ENCODE measurements at places on chromosomes 11 and 22.

- DNase-seq: no peak
Measured at GRCh38 chr11:104657083-104657482, 241.2 kb downstream of the CASP12 start.

DNA sequence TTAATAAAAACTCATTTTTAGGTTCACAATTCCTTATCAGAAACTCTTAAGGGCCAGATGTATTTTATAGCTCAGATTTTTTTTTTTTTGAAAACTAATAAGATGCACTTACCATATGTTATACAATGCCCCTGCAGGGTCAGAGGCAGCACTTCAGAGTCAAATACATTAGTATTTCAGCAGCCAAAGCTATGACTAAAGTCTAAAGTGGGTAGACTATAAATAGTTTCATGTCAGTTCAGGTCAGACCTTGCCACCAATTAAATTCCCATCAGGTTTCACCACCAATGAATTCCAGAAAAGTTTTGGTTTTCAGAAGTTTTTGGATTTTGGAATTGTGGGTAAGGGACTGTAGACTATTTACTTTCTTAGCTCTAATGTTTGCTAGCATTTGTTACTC, 75.9 kb downstream of the FAM83F start:
- DNase-seq: no peak

DNA sequence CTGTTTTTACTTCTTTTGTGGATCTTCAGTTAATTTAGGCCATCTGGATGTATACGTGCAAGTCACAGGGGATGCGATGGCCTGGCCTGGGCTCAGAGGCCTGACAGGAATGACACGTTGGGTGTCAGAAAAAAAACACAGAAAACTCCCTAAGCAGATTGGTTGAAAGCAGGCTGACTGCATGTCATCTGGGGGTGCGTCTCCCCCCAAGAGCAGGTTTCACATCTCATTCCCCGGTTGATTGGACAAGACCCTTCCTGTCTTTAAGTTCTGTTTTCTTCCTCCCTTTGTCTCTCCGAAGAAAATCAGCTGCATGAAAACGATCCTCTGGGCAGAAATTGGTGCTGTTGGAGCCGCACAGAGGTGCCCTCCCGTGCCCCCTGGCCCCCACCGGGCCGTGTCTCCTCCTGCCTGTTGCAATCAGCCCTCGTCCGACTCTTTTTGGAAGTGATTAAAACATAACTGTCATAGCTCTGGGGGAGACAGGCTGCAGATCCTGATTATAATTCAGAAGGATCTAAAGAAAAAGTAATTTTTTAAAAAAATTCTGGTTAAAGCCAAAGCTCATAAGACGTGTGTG, 71.8 kb upstream of the PARVG start:
- no peak for DNase-seq

DNA sequence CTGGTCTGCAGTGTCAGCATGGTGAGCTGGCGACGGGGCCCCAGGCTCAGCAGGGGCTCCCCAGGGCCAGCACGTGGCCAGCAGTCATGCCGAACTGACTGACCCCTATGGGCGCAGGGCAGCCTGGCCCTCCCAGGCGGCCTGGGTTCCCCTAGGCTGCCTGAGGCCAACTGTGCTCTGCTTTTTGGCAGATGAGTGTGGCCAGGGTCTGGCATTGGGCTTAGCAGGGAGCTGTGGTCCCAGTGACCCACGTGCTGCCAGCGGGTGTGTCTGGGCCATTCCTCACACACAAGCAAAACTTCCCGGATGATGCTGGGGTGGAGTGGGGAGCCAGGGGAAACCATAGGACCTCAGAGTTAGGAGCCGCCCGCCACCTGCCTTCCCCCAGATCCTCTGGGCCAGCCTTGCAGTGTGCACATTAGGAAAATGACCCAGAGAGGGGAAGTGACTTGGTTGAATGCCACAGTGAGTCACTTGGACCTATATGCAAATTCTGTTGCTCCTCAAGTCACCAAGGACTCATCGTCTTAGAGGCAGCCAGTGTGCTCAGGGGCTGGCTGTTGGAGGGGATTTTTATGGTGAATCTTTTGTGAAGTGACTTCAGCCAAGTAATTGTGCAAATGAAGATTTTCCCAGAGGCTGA, 6.5 kb downstream of the ADORA2A start:
- no peak for DNase-seq

GRCh38 chr22:45516163-45516562, 13.5 kb downstream of the FBLN1 start:
- no peak for DNase-seq

GRCh38 chr22:36136475-36136874, 24.1 kb downstream of the APOL3 start:
- DNase-seq: no peak

DNA sequence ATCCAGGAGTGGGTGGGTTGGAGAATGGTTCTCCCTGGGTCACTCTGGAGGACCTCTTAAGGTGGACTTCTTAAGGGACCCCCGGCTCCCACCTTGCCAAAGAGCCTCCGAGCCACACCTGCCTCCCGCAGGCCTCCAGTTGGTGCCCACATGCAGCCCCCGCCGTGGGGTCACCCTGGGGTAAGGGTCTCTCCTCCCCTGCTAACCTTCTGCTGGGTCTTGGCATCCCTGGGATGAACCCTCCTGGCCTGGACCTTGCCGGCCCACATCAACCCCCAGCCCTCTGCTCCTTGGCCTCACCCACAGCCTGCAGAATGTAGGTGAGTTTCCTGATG, 12.5 kb upstream of the MUC6 start:
- DNase-seq: no peak

DNA sequence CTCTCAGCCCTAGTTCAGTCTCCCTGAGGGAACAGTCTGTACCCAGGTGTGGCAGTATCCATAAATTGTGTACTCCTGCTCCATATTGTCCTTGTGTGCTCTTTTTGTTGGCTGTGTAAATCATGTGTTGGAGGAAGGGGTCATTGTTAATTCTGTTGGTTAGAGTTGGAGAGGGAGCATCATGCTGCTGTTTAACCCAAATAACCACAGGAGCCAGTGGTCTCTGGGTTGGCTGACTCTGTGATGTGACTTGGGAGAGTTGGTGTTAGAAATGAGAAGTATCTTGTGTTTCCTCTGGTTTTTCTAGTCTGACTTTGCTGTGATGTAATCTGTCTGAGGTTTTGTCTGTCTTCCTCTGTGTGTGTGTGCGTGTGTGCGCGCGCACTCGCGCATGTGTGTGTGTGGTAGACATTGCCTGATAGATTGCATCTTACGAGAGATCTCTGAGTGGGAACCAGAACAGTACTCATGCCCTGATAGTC, 30.5 kb downstream of the CTNND1 start:
- no peak for DNase-seq

- DNase-seq: no peak
Measured at GRCh38 chr22:40957601-40958000, 6.4 kb downstream of the RBX1 start.

DNA sequence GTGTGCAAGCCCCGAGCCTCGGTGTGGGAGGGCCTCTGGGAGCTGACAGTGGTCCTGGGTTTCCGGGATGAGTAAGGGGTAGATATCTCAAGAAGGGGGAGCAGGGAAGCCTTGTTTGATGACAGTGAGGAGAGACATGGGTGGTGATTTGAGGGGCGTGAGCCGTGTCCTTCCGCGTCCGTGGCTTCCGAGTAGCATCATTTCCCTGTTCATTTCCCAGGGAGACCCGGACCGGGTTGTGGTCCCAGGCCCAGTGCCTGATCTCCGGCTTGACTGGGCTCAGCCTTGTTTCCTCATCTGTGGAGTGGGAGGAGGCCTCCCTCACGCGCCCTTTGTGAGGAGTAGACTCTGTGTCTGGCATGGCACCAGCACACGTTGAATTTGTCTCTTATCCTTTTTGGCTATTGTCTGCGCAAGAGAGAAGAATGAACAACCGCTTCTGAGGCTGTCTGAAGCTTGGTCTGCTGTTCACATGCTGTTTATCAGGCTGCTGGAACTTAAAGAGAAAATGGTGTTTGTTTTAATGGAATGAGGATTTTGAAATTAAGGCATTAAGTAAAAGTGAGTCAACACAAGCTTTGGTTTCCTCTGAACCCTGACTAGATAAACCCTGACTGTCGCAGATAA, 348.5 kb downstream of the TBC1D22A start:
- DNase-seq: no peak

DNA sequence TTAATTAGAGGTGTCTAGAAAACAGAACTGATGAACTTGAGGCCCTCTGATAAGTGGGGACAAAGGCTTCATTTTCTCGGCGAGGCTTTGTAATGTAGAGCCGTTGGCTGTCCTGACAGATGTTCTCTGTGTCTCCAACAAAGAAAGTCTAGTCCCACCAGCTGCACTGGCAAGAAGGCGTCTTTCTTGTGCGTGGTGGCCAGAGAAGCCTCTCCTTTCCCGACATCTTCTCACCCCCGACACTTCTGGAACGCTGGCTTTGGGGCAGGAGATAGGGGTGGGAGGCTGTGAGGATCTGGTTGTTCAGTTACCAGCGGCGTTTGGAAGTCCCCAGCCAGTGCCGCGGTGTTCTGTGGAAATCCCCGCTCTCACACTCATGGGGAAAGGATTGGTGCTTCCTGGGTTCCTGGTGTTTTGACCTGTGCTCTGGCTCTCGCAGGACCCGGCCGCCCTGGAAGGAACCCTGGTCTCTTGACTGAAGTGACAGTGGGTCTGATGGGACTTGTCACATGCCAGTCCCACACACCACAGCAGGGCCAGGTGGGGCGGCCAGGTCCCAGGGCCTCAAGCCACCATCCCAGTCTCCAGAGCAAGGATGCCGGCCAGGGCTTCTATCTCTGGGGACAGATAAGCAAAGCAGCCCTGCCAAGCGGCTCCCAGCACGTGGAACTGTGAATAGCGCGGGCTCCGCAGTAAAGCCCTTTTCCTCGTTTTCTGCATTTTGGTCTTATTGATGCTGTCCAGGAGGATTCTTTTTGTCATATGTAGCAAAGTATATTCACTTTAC, 23.2 kb downstream of the FADS2 start:
- no peak for DNase-seq

DNA sequence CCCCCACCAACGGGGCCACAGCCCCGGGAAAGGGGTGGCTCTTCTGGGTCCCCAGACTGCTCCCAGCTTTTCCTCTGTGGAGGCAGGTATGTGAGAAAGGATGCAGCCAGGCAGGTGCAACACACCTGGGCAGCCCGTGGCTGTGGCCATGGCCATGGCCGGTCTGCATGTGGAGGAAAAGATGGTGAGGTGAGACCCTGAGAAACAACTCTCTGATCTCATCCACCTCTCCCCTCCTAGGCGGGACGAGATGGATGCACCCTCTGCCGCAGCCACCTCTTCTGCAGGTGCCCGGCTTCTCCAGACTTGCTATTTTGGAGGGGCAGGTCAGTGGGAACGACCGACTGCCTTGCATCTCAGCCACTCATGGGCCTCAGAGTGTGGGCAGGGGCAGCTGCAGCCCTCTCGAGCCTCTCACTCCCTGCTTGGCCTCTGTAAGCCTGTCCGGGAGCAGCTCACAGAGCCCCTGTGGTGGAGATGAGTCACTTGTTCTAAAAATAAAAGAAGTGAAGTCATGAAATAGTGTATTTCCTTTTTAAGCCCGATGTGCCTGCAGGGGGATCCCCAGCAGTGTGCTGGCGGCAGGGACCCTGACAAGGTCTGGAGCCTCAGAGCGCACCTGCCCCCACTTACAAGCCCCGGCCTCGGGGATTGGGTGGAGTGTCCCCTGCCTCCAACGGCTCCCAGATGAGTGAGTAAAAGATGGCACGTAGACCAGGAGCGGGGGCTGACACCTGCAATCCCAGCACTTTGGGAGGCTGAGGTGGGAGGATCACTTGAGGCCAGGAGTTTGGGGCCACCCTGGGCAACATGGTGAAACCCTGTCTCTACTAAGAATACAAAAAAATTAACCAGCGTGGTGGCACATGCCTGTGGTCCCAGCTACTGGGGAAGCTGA, 10.7 kb downstream of the SMIM38 start:
- DNase-seq: peak; percentile 58

DNA sequence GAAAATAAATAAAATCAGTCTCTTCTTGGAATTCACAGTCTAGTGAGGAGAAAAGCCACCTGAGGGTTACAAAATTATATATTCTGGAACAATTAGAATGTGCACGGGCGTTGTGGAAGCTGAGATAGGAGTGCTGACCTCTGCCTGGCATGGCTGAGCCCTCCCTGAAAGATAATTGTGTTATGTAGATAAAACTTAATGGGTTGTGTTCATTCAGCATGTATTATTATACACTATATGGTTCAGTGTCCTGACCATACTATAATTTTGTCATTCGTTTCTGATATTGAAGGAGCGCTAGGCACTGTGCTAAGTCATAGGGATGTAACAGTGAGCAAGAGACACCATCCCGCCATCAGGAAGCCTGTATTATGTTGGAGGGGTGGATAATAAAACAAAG, 3.7 kb downstream of the ACAT1 start:
- no peak for DNase-seq

All from fibroblast of the conjunctiva (primary cell).